ENCODE measurements at places on chromosomes 6 and 20.

DNA sequence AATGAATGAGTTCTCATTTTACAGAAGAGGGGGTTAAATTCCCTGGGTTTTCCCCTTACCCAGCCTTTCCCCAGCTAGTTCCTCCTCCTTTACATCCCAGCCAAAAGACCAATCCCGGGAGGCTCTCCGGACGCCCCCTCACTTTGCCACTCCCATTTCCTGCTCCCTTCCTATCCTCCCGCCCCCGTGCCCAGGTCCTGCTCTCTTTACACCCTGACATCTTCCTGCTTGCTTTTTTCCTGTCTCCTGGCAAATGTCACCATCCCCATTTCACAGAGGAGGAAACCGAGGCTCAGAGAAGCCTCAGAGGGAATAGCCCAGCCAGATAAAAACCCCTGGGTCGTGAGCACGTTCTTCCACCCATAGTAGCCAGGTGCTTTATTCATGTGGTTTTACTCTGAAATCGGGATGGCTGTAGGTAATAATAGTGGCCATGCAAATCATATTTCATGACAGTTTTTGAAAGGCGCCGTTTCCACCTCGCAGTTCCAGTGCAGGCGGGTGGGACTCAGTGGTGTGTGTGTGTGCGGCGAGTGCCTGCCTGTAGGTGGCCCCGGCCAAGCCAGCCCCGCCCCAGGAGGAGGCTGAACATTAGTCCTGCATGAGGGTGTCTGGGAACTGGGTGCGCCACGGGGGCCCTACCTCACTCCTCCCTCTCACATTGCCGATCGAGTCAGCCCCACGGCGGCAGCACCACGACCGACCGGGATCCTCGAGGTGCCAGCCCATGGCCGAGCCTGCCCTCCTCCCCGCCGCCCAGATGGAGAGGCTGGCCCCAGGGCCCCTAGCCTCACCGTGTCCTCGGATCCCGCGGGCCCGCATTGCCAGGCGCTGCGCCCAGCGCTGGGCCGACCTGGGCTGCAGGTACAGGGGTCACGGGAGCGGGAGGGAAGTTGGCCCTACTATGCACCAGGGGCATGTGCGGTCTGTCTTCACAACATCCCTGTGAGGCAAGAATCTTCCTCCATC, at the start of gene ARHGAP40:
ARHGAP40 (plus strand) TSS at position 594 of the 969 bp plus-strand sequence.
- no peak for DNase-seq

DNA sequence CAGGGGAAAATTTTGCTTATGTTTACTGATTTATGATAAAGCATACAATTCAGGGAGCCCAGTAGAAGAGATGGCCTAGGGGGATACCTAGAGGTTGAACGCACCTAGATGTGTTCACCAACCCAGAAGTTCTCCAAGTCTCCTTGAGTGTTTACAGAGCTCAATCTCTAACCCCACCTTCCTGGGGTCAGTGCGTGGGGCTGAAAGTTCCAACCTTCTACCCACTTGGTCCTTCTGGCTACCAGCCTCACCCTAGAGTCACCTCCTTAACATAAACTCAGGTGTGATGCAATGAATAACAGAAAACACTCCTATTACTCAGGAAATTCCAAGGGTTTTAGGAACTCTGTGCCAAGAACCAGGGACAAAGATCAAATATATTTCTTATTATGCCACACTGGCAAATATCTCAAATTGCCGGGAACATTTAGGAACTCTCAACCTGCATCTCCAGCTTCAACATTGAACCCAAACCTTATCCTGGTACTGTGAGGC, 26.4 kb downstream of the AFG1L start:
- no peak for DNase-seq

DNA sequence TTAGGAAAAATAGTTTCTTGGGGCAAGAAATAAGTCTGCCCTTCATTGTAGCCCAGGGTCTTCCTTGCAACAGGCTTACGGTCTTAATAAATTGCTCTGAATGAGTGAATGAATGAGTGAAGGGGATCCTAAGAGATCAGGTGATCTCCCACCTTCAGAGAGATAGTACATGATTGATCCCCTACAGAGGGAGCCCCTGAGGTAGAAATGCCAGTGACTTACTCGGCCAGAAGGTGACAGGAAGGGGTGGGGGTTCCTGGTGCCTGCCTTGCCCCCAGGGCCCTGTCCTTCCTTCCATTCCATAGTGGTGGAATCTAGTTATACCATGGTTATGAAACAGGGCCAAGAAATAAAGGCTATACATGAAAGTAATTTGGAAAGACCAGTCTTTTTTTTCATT, 215.3 kb upstream of the SSTR4 start:
- DNase-seq = no peak

DNA sequence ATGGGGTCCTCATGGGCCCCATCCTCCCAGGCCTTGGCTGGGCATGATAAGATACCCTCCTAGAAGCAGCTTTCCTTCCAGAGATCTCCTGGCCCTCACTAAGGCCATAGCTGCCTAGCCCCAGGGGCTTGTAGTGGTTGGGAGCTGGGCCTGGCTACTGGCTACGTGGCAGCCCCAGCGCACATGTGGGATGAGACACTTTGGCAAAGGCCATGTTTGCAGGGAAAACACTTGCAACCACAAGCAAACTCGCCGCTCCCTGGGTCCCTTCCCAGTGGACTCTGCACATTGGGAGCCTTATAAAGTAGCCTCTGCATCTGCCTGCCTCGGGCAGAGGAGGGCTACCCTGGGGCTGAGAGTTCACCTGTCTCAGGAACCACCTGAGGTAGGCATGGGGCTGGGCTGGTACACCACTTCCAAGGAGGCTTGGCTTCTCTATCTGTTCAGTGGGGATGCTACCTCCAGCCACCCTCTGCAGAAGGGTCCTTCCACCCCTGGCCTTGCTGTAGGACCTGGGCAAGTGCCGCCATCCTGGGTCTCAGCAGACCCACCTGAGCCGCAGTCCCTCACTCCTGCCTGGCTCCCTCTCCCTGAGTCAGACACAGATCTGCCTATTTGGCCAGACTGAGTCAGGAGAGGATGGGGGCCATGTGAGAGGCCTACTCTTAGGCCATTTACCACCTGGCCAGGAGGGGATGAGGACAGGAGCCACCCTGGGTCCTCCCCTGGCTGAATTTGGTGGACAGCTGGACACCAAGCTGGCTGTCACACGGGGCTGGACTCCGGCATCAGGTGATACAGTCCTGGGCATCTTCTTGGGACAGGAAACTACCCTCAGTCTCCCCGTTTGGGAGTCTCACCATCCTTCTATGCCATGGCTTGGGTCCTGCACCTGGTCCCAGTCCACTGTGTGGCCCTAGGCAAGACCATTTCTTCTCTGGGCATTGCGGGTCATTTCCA, at the start of gene BPIFB2:
BPIFB2 (plus strand) TSS at position 329 of the 960 bp plus-strand sequence. CDS start 871 bp downstream, outside the sequence.
- DNase-seq = no peak

DNA sequence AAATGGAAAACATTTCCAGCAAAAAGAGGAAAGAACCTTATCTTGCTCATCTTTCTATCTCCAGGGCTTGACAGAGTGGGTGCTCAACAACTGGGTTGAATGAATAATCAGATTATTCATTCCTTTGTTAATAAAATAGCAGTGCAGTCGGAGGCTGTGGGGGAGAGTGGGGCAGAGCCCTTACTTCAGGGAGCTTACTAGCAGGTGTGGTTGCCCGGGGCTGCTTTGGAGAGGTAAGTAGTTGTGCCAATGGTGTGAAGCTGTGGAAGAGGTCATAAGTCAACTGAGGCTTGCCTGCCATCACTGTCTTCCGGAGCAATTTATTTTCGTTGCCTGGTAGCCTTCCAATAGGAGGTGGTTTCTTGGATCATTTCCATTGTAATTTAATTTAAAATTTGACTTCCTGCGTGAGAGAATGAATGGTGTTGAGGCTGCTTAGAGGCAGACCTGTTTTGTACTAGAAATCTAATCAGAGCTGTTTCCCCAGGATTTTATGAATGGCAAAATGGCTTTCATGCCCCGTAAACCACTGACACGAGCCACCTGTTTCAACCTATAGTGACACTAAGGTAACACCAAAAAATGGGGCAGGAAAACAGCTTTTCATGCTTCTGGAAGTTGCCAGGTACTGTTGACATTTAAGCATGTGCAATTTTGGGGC, 51.4 kb downstream of the ZDHHC14 start:
- no peak for DNase-seq

- no peak for DNase-seq
Measured at GRCh38 chr20:14441201-14441600, 103.8 kb upstream of the FLRT3 start.

GRCh38 chr6:13872681-13873080, 52.1 kb upstream of the RNF182 start:
- no peak for DNase-seq

DNA sequence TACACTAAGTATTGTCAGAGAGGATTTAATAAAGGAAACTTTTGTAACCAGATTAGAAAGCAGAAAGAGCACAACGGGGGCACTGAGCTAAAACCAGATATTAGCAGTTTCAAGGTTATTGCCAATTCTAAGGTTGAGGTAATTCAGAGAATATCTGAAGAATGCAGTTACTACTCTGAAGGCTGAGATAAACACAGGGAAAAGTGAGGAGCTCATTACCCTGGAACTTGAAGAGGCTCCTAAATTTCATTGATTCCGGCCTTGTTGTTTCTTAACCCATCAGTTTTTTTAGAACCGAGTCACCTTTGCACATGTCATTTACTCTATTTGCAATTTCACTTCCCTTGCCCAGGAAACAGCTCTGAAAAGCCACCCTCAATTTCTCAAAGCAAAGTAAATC, 72.4 kb upstream of the BTBD3 start:
- DNase-seq = no peak

GRCh38 chr6:11198663-11199603, 33.5 kb downstream of the NEDD9 start:
- no peak for DNase-seq

GRCh38 chr6:136410201-136411024, 120.8 kb upstream of the BCLAF1 start:
- DNase-seq = no peak

GRCh38 chr6:13531956-13532355, 42.4 kb upstream of the SIRT5 start:
- no peak for DNase-seq

DNA sequence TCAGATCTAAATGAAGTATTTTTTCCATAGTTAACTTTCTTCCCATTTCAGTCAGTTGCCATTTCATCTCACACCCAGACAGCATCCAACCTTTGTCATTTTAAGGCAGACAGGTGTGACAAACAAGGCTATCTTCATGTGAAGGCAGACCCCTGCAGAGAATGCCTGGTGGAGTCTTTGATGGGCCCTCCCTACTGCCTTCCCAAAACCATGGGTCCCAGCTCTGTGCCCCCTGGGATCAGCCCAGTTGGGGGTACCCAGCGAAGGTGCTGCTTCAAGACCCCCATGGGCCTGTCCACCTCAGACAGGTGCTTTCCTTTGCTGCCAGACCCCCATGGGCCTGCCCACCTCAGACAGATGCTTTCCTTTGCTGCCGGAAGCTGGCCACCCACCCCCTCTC, 28.3 kb upstream of the ID1 start:
- no peak for DNase-seq

DNA sequence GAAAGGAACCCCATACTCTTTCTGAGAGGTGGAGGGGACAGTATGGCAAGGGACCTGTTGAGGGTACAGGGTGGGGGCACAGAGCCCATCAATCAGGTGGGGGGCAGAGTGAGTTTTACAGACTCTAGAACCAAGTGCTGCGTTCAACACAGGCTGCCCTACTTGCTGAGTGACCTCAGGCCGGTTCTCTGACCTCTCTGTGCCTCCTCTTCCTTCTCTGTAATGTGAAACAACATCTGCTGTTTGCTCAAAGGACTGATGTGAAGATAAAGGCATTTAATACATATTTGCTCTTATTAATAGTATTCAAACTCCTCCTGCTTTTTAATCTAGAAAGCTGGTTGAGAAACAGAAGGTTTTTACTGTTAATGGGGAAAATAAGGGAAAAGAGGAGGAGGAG, 25.9 kb upstream of the APMAP start:
- no peak for DNase-seq

DNA sequence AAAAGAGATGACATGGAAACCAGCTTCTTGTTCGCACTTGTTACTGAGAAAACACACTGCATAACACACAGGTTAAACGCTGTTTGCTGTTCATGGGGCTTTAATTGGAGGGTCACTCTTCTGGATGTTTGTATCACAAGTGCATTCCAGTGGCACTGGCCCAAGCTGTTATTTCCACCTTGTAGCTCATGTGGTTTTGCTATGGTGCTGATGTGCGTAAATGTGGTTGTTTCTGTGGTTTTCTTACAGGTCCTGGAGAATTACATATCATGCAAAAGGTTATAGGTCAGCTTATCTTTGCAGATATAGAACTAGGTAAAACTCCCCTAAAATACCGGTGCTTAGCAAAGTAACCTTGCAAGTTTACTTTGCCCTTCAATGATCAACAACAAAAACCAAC, 89.3 kb upstream of the AHI1 start:
- DNase-seq = no peak

Measured in NCI-H2227 treated with DMSO at 0.1 percent for 48 hours (cell line).